Activated T-helper 2 cell treated with anti-CD3 and anti-CD28 coated beads, Interferon-gamma antibody, Interleukin-2, Interleukin-4, amounts not matched to agents 10 μg/mL and 5 μg/mL and 100 μg/mL, durations not matched to agents 14 hours and 24 hours and 36 hours (primary cell): ENCODE measurements at places on chromosomes 3 and 15.

DNA sequence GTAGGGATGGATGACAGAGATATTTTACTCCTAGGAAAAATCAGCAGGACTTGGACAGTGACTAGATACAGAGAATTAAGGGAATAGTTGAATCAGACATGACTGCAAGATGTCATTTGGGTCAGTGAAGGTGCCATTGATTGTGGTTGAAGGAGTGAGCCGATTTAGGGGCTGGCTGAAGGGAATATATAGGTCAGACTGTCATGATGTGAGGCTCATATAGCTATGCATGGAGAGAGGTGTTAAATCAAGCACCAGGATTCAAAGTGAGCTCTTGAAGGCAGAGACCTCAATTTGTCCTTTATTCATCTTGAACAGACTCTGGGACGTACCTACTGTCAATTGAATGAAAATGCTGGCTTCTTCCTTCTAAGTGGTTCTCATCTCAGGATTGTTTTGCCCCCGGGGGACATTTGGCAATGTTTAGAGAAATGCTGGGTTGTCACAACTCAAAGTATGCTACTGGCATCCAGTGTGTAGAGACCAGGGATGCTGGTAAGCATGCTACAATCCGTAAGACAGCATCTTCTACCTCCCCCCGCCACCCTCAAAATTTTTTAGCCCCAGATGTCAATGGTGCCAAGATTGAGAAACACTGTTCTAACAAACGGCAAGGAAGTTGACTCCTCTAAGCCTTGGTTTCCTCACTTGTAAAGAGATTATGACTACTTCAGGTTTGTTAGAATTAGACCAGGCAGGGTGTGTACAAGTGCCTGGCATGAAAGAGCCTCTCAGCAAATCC is 7.8 kb downstream of the ATP2C1 start:
- no peak for DNase-seq

DNA sequence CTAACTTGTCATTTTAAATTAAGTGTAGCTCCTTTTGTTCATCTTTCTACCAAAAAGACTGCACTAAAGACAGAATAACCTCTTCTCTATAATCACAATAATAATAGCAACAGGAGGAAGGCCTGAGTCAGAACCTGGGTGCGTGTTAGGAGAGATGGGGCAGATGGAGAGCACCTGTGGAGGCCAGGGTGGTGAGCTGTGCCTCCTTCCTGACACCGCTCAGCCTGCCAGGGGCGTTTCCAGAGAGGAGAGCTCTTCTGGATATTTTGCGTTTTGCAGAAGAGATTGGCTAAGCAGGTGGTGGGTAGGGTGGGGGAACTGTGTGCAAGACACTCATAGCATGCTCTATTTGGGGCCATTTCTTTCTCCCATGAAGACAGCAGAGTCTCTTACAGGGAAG is 83.5 kb downstream of the MEGF11 start:
- DNase-seq, result no peak

GRCh38 chr3:98359993-98360675 is 6.5 kb downstream of the OR5K4 start:
- DNase-seq, result no peak

- peak; percentile 69 for DNase-seq
These were observed at the start of gene SEMA3F for GRCh38 chr3:50154840-50155490. Gene SEMA3F, plus strand, starts transcription at chr3:50155324. Its CDS starts 4,299 bp downstream, at chr3:50159623.

GRCh38 chr3:57026944-57027343 is 33.5 kb upstream of the SPATA12 start:
- no peak for DNase-seq

GRCh38 chr3:104878395-104878794 is 488.3 kb upstream of the ALCAM start:
- no peak for DNase-seq

DNA sequence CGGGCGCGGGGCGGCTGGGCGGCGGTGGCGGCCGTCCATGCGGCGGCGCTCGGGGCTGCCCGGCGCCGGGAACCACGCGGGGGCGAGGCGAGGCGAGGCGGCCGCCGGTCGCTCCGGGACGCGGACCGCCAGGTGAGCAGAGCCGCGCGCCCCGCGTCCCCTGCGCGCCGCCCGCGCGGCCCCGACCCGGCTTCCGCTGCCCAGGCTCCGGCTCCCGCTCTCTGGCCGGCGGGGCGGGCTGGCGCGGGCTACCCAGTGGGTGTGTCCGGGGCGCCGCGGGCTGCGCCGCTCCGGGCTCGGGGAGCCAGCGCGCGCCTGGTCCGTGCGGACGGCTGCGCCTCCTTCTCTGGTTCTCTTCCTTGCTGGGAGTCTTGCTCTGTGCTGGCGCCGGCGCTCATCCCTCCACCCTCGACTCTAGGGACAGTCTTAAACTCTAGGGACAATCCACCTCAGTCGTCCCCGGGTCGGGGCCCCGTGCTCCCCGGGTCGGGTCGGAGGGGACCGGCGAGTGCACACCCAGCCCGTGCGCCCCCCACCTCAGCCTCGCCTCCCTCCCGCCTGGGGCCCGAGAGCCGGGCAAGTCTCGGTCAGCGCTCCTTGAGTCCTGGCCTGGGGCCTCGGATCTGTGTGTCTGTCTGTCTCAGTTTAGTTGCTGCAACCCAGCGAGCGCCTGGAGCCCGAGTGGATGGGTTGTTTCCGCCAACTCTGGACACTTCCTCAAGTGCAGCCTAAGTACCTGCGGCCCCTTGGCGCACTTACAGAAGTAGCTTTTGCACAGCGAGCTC is 488 bp downstream of the THSD4 start:
- no peak for DNase-seq

- no peak for DNase-seq
These were observed 223.0 kb upstream of the CDIN1 start for GRCh38 chr15:36356466-36356865.

DNA sequence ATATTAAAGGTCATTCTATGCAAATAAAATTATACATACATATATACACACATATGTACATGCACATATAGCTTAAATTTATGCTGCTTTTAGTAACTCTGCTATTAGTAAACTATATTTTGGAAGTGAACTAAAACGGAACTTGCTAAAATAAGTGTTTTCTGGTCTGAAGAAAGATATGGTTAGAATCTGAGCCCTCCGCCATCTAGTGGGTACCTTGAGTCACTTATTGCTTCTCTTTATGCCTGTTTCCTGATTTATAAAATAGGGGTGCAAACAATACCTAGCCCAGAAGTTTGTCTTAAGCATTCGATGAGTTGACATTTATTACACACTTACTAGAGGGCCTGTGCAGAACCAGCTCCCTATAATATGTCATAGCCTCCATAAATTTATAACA is 255.7 kb downstream of the CNTN6 start:
- DNase-seq, result no peak

- no peak for DNase-seq
These were observed 233.3 kb upstream of the SLCO3A1 start for GRCh38 chr15:91620229-91620628.

- peak; percentile 39 for DNase-seq
These were observed 115.9 kb downstream of the CBLB start for GRCh38 chr3:105752791-105753415.

GRCh38 chr15:64161688-64162477 is 939 bp downstream of the PPIB start:
- DNase-seq, result no peak

- DNase-seq, result no peak
These were observed 569.2 kb downstream of the UNC13C start for GRCh38 chr15:54547491-54547890.

DNA sequence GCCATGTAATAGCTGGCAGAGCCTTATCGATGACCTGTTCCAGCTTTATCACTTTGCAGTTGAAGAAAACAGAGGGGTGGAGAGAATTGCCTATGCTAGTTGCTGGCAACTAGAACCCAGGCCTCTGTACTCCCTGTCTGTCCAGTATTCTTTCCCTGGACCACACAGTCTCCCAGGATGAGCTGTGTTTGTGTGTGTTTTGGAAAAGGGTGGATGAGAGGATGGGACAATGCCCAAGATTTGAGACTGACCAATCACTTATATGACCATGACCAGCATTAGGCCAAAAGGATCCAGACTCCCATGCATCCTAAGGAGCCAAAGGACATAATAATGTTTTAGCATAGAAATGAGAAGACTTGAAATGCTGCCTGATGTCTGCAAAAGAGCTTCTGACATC is 102.6 kb downstream of the CD200R1L start:
- DNase-seq, result no peak

DNA sequence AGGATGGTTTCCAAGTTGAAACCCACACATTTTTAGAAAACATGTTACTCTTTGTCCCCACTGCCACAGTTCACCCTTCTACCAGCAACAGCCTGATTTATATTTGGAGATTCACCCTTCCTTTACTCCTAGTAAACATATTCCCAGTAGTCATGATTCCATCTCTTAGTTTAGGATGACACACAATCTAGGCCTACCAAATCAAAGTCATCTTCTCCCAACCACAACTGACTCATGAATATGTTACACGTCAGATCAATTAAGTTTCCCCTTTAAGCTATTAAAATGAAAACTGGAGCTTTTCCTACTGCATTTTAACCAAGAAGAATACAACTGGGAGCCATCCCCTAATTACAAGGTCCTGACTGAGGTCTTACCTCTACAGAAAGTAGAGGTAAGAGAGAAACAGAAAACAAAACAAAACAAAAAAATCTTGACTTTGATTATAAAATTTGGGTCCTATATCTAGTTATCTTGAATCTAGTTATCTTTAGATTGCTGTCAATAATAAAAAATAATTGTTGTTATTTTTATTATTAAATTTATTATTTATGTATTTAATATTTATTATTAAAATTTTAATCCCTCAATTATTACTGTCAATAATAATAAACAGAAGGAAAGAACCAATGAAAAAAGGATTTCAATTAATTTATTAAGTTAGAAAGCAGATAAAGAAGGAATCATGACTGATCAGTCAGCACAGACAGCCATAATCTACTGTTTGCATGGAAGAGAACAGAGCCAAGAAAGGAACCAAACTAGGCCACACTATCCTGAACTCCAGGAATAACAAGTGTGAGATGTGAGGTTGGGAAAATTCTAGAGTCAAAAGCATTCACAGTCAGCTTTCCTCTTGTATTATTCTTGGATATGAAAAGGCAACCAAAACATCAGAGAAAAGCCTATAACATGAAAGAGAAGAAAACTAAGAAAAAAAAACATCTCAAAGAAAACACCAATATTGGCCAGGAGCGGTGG is 12.5 kb downstream of the DPH6 start:
- no peak for DNase-seq

GRCh38 chr3:50365080-50365841 is 5.9 kb upstream of the TMEM115 start:
- DNase-seq, result peak; percentile 92

- no peak for DNase-seq
These were observed 122.2 kb downstream of the ANXA2 start for GRCh38 chr15:60275624-60276023.

- DNase-seq, result no peak
These were observed 477.9 kb downstream of the PDCD6IP start for GRCh38 chr3:34276342-34276741.

DNA sequence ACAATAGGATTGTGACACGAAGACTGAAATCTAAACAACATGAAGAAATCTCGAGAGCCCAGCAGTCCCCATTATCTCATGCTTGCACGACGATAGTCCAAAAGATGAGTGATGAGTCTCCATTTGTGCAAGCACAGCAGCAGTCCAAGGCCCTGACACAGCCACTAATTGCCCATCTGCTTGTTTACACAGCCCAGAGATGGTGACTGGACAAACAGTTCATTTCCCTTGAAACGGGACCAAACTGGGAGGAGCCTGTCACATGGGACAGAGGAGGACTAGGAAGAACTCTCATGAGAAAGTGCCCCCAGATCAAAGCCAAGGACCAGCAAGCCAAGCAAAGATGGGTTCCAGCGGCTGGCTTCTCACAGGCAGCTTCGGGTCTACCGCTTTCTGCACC is 121.0 kb downstream of the GREM1 start:
- DNase-seq, result no peak

DNA sequence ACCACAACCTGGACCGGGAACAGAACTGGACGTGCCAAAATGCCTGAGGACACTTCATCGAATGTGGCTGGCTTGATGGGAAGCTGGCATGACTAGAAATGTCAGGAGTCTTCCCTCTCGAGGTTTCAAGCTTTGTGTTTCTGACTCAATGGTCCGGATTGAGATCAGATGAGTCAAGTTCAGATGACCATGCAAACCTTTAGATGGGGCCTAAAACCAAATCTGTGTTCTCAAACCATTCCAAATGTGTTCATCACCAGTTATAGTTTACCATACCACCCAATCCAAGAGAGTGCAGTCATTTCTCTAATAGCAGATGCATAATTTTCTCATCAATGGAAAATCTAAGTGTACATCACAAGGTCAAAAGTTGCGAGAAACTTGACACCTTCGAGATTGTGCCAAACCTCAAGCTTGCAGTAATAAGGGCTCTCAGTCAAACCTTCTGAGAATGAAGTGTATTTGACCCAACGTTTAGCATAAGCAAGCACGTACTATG is 369.1 kb downstream of the RORA start:
- no peak for DNase-seq

DNA sequence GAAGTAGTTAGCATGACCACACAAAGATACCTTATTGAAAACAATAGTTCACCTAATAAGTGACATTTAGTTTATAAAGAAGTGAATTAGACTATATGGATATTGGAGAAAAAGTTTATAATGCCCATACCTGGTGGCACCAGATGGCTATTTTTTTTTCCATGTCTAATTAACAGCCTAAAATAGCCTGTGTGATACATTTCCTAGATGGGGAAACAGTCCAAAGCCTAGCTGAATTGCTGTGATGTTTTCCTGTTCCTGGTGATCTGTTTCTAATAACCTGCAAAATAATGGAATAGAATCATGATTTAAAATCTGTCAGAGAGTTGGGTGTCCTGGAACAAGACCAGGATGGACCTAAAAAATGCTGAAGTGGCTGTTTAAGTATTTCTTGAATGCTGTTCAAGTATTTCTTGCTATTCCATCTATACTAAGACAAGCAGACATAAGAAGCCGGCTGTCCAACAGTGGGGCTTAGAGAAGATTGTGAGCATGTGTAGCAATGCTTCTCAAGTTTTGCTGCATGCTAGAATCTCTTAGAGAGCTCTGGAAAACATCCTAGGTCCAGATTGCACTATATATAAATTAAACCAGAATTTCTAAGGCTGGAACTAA is 31.3 kb downstream of the LRRC3B start:
- no peak for DNase-seq

DNA sequence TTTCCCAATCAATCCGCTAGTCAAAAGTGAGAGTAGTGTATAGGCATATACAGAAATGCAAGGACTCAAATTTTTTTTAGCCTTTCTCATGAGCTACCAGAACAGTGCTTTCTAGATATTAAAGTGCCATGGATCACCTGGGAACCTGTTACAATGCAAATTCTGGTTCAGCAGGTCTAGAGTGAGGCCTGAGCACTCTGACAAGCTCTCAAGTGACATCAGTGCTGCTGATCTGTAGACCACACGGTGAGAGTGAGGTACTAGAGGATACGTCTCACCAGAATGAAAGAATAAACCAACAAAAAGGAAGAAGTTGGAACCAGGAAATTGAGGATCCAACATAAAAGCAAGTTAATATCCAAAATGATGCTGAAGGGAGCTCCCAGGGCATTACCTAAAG is 16.0 kb upstream of the PLA2G4D start:
- no peak for DNase-seq
